Ascending aorta (tissue), 2 donors: ENCODE measurements at places on chromosomes 5 and 9. TPM values are rescaled to one million over a fixed set of nuclear protein-coding genes. Genes with fewer than 3 reads are reported as not detected.

- no peak overlapping the region for H3K27ac ChIP-seq
- H3K36me3 ChIP-seq, result peaks cover 20% of the 10 kb centered on the region
- DNase-seq, result peak; percentile 41
Observed at GRCh38 chr5:307794-308579, 13.5 kb upstream of the AHRR start.

DNA sequence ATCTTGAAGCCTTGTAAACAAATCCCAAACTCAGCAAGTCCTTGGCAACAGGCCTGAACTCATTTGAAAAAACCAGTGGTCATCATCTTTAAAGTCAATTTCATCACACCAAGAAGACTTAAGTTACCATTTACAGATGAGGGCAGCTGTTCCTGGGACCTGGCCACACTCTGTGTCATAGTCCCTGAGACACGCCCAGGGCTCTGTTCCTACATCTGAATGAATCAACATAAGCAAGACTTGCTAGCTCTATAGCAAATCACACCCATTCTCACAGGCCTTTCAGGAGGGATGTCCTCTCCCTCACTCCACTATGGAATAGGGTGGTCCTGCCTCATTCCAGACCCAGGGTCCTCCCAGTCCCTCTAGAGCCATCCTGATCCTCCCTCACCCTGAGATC, 142.8 kb downstream of the NSG2 start:
- no peak overlapping the region for H3K4me3 ChIP-seq
- H3K27me3 ChIP-seq, result no peaks in the 10 kb centered on the region
- H3K27ac ChIP-seq, result no peak overlapping the region
- no peaks in the 10 kb centered on the region for H3K4me1 ChIP-seq
- peak; percentile 35 for DNase-seq

GRCh38 chr5:128633901-128634300, 95.9 kb upstream of the FBN2 start:
- H3K36me3 ChIP-seq, result no peaks in the 10 kb centered on the region
- DNase-seq, result no peak
- no peak overlapping the region for H3K27ac ChIP-seq
- H3K4me3 ChIP-seq, result no peak overlapping the region

- H3K4me1 ChIP-seq, result no peaks in the 10 kb centered on the region
- no peaks in the 10 kb centered on the region for H3K36me3 ChIP-seq
- no peak for DNase-seq
- no peaks in the 10 kb centered on the region for H3K27me3 ChIP-seq
Observed at GRCh38 chr5:78612227-78613150, 36.1 kb downstream of the LHFPL2 start.

DNA sequence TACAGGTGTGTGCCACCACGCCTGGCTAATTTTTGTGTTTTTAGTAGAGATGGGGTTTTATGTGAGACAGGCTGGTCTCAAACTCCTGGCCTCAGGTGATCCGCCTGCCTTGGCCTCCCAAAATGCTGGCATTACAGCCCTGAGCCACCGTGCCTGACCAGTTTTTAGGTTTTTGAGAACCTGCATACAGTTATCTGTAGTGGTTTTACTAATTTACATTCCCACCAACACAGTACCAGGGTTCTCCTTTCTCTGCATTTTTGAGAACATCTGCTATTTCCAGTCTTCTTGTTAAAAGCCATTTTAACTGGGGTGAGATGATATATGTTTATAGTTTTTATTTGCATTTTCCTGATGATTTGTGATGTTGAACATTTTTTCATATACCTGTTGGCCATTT, 12.8 kb downstream of the DMXL1 start:
- no peak overlapping the region for H3K27ac ChIP-seq
- H3K36me3 ChIP-seq, result no peaks in the 10 kb centered on the region
- no peaks in the 10 kb centered on the region for H3K4me1 ChIP-seq
- DNase-seq, result no peak

DNA sequence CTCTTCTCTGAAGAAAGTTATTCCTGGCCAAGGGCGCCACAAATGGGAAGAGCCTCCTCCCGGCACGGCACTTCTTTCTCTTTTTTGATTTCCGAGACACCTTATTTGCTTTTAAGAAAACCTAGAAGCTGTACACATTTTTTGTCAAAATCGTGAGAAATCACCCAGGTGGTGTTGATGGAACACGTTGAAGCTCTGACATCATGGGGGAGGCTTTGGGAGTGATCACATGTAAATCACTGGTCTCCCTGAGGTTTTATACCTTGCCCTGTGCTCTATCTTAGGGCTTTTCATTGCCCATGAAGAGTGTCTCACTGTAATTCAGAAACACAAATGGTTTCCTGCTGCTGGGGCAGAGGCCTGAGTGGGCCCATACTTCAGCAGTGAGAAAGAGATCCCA, 27.4 kb downstream of the SLC36A1 start:
- no peak for DNase-seq
- H3K36me3 ChIP-seq, result peaks cover 46% of the 10 kb centered on the region
- no peaks in the 10 kb centered on the region for H3K27me3 ChIP-seq
- H3K4me1 ChIP-seq, result no peaks in the 10 kb centered on the region
- no peak overlapping the region for H3K4me3 ChIP-seq

- H3K27ac ChIP-seq, result no peak overlapping the region
- no peak for DNase-seq
- no peaks in the 10 kb centered on the region for H3K4me1 ChIP-seq
- H3K4me3 ChIP-seq, result no peak overlapping the region
Observed at GRCh38 chr9:9177081-9177480, 1377.5 kb upstream of the DMAC1 start.

DNA sequence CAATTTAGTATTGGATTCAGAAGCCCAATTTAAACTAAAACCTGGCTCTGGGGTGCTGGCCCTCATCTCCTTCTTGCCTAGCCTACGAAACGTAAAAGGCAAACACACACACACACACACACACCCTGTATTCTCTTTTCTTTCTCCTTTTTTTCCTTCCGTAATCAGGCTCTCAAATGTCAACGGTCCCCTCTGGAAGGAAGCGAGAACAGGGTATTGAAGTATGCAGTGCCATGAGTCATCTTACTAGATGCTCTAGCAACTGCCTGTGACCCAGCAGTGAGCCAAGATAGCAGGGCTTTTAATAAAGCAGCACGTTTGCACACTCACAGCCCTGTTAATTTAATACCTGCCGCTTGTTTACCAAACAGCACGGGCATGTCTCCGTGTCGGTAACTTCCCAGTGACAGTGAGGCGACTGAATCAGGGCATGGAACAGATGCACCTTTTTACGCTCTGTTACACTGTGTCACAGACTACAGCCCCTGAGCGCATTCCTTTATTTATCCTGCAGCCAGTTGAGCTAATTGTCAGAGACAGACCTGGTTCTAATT, 243.8 kb downstream of the BNC2 start:
- no peaks in the 10 kb centered on the region for H3K27me3 ChIP-seq
- peak overlapping the region; percentile 38 for H3K27ac ChIP-seq
- H3K4me3 ChIP-seq, result no peak overlapping the region
- no peaks in the 10 kb centered on the region for H3K36me3 ChIP-seq
- no peak for DNase-seq

DNA sequence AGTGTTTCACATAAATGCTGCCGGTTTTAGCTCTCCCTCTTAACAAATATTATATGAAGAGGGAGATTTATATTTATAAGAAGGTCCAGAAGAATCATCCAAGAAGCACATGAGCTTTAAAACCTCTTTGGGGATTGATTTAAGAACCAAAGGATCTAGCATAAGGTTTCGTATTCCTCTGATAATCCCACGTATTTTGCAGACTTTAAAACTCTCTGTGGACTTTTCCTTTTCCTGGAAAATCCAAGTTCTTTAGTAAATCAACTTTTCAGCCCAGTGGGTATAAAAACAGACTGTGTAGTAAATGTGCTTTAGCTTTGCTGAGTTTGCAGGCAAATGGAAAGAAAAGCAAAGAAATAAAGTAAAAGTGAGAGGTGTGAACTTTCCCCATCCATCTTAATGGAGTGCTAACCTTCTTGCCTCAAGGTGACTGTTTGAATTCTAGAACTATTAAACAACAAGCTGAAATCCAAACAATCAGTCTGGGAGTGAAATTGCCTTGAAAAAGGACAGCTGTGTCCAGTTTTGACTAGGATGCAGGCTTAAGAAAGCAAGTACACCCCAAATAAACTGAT, 363.4 kb upstream of the SLC24A2 start:
- H3K4me3 ChIP-seq, result no peak overlapping the region
- no peak for DNase-seq
- no peaks in the 10 kb centered on the region for H3K4me1 ChIP-seq
- no peaks in the 10 kb centered on the region for H3K36me3 ChIP-seq
- H3K27ac ChIP-seq, result no peak overlapping the region

DNA sequence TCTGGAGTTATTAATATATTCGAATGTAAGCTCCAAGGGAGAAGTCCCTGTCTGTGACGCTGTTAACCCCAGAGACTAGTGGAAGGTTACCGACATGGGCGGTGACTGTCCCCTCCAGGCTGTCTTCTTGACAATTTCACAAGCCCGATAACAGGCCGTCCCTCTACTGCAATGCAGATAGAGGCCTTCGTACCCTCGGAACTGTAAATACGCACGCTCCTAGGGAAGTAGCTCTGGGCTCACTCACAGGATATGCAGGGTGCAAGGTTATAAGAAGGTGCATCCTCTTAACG, 680 bp upstream of the RFK start:
- peak overlapping the region; percentile 95 for H3K4me3 ChIP-seq
- H3K36me3 ChIP-seq, result no peaks in the 10 kb centered on the region
- peak; percentile 21 for DNase-seq
- H3K27ac ChIP-seq, result peak overlapping the region; percentile 94
- H3K4me1 ChIP-seq, result no peaks in the 10 kb centered on the region

DNA sequence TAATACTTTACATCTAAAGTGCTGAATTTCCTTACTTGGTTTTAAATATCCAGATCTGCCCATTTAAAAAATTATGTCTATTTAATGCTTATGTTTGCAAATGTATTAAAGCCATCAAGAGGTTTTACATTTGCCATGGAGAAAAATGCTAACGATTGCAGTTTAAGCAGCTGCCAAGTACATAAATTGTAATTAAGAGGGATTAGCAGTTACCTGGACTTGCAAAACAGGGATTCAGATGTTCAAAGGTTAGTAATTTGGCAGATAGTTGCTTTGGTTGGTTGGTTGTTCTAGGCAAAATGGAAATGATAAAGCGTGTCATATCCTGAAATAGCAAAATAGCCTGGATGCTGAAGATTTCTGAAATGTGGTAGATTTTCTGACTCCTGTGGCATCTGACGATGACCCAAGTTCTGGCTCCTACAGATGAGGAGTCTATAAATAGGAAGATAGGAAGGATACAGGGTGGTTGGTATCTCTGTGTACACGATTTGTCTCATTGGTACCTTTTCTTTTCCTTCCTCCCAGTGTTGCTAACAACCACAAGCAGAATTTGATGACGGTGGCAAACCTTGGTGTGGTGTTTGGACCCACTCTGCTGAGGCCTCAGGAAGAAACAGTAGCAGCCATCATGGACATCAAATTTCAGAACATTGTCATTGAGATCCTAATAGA, 282.9 kb downstream of the NR3C1 start:
- H3K36me3 ChIP-seq, result peaks cover 6% of the 10 kb centered on the region
- DNase-seq, result no peak
- H3K27me3 ChIP-seq, result no peaks in the 10 kb centered on the region
- no peak overlapping the region for H3K4me3 ChIP-seq
- no peaks in the 10 kb centered on the region for H3K4me1 ChIP-seq
- no peak overlapping the region for H3K27ac ChIP-seq

- no peak overlapping the region for H3K4me3 ChIP-seq
- no peaks in the 10 kb centered on the region for H3K27me3 ChIP-seq
- DNase-seq, result no peak
- H3K4me1 ChIP-seq, result no peaks in the 10 kb centered on the region
- no peak overlapping the region for H3K27ac ChIP-seq
Observed at GRCh38 chr9:6199596-6199995, 16.0 kb upstream of the IL33 start.

GRCh38 chr9:37678789-37679273, 28.1 kb downstream of the FRMPD1 start:
- no peak overlapping the region for H3K4me3 ChIP-seq
- H3K4me1 ChIP-seq, result no peaks in the 10 kb centered on the region
- no peak for DNase-seq
- H3K27me3 ChIP-seq, result no peaks in the 10 kb centered on the region
- H3K36me3 ChIP-seq, result no peaks in the 10 kb centered on the region

DNA sequence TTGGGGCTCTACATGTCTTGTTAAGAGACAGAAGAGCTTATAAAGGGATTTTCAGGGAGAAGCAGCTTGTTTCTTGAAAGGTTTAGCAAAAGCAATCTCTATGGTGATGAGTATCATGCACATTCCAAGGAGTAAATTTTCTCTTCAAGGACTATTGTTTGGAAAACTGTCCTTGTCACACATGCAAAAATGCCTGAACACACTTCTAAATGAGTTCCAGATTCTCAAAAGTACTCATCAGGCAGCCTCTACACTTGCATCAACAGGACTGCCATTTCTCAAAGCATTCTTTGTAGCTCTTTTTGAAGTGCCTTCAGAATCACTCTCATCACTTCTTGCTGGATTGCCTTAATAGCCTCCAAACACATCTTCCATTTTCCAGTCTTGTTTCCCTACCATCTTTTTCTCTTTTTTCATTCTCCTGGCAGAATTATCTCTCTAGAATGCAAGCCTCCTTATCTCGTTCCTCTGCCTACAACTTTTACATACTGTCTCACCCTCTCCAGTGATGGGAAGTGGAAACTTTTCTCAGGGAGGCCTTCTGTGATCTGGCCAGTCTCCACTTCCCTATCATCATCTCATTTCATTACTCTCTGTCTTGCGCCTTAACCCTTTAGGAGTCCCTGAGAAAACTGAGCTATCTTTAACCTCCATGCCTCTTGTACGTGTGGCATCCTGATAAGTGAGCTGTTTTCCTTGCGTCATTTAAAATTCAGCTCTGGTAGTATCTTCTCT, 631.5 kb upstream of the TLE4 start:
- H3K4me3 ChIP-seq, result no peak overlapping the region
- H3K27ac ChIP-seq, result no peak overlapping the region
- DNase-seq, result no peak
- no peaks in the 10 kb centered on the region for H3K4me1 ChIP-seq
- no peaks in the 10 kb centered on the region for H3K36me3 ChIP-seq
- no peaks in the 10 kb centered on the region for H3K27me3 ChIP-seq

DNA sequence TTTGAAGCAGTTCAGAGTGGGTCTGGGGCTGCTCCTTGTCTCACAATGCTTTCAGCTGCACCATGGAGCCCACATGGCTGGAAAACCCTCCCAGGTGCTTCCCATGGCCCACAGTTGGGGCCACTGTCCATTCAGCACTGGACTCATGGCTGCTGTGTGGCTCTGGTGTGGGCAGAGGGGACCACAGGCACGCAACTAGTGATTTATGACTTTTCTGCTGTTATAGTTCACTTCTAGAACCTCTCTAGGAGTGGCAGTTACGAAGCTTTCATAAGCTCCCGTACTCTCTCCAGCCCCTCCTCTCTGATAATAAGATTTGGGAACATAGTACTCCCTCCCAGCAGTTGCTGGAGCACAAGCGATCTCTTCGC, 29.0 kb downstream of the GLRA1 start:
- H3K4me3 ChIP-seq, result no peak overlapping the region
- DNase-seq, result no peak
- H3K27me3 ChIP-seq, result no peaks in the 10 kb centered on the region
- no peak overlapping the region for H3K27ac ChIP-seq
- H3K36me3 ChIP-seq, result no peaks in the 10 kb centered on the region

The PCDHGB6 gene
- total RNA-seq, result 3.9 TPM

The PCDHB12 gene
- total RNA-seq, result 19.7 TPM

The PCDHB14 gene
- total RNA-seq, result 10.6 TPM

The IFNA10 gene
- total RNA-seq, result not detected

The FLT4 gene
- total RNA-seq, result 53.5 TPM

The SYNPO gene
- 128 TPM for total RNA-seq

The LHX3 gene
- not detected for total RNA-seq

The ARID3C gene
- total RNA-seq, result not detected
